ENCODE measurements at places on chromosomes 7 and 10.

DNA sequence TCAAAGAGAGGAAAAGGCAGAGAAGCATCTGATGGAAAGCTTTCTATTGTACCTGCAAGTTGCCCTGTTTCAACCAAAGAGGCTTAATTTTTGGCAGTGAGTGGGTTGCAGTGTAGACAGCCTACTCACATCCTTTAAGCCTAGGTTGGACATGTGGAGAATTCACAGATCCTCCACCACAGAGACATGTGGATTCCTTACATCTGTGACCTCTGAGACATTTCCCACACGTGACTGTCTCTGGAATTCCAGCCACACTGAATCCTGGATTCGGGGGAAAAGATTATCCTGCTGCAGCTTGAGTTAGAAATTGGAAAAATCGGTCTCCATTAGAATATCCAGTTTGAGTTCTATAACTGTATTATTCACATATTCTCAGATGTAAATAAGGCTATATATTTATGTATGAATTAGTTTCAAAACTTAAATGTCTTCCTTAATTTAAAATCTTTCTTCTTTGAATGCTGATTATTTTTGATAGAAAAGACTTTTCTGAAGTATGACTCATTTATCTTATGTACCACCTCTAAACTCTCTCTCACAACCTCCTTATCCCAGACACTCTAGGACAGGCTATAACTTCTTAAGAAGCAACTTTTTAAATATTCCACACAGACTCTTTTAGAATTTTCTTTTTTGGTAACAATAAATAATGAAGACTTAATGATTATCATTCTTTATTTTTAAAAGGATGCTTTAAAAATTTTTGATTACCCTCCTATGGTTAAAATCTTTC is 123.3 kb downstream of the TWIST1 start:
- DNase-seq, result no peak

DNA sequence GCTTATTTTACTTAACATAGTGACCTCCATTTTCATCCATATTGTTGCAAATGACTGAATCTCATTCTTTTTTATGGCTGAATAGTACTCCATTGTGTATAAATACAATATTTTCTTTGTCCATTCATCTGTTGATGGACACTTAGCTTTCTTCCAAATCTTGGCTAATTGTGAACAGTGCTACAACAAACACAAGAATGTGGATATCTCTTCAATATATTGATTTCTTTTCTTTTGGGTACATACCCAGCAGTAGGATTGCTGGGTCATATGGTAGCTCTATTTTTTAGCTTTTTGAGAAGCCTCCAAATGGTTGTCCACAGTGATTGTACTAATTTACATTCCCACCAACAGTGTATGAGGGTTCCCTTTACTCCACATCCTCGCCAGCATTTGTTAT is 58.0 kb downstream of the CREB5 start:
- DNase-seq, result no peak

- DNase-seq, result no peak
Observed at GRCh38 chr10:3811291-3811870, 26.4 kb upstream of the KLF6 start.

DNA sequence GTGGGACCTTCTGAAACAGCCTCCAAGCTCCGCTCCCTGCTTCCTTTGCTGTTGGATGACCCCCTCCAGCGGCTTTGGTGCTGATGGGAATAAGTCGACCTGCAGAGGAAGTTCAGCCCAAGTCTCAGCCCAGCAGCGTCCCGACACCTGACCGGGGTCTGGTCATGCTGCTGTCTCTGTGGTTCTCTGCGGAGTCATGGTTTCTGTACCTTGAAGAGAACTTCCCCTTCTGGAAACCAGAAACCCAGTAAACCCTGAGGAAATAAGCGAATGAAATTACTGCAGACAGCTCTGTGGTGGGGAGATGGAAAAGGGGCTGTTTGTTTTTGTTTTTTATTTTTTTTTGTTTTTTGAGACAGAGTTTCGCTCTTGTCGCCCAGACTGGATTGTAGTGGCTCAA is 18.3 kb upstream of the ZNF12 start:
- DNase-seq, result peak; percentile 80

- DNase-seq, result no peak
Observed at GRCh38 chr7:84953234-84953633, 233.6 kb downstream of the SEMA3D start.

- DNase-seq, result no peak
Observed at GRCh38 chr10:77455561-77455960, 182.0 kb downstream of the KCNMA1 start.
